ENCODE measurements at places on chromosomes 4 and X.

GRCh38 chr4:183821076-183821853, 83.8 kb upstream of the STOX2 start:
- no peak overlapping the region for H3K27ac ChIP-seq
- H3K27me3 ChIP-seq: peaks cover 3% of the 10 kb centered on the region
- no peaks in the 10 kb centered on the region for H3K4me1 ChIP-seq
- no peak overlapping the region for H3K4me3 ChIP-seq
- H3K36me3 ChIP-seq: no peaks in the 10 kb centered on the region

- no peak for DNase-seq
- no peak overlapping the region for H3K27ac ChIP-seq
- no peaks in the 10 kb centered on the region for H3K36me3 ChIP-seq
- H3K4me3 ChIP-seq: no peak overlapping the region
These were observed 131.2 kb downstream of the ZNF518B start for GRCh38 chr4:10326075-10326474.

DNA sequence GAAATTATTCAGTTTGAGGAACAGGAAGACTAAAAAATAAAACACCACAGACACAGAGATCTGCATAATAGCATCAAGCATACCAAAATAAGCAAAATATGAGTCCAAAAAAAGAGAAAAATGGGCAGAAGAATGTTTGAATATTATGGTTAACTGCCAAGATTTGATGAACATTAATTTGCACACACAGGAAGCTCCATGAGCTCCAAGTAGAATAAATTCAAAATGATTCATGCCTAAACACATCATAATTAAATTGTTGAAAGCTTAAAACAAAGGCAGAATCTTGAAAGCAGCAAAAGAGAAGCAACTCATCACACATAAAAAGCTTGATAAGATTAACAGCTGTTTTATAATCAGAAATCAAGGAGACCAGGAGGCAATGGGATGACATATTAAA, 156.6 kb upstream of the ARSJ start:
- H3K4me3 ChIP-seq: no peak overlapping the region
- DNase-seq: no peak
- no peak overlapping the region for H3K27ac ChIP-seq
- H3K36me3 ChIP-seq: no peaks in the 10 kb centered on the region

DNA sequence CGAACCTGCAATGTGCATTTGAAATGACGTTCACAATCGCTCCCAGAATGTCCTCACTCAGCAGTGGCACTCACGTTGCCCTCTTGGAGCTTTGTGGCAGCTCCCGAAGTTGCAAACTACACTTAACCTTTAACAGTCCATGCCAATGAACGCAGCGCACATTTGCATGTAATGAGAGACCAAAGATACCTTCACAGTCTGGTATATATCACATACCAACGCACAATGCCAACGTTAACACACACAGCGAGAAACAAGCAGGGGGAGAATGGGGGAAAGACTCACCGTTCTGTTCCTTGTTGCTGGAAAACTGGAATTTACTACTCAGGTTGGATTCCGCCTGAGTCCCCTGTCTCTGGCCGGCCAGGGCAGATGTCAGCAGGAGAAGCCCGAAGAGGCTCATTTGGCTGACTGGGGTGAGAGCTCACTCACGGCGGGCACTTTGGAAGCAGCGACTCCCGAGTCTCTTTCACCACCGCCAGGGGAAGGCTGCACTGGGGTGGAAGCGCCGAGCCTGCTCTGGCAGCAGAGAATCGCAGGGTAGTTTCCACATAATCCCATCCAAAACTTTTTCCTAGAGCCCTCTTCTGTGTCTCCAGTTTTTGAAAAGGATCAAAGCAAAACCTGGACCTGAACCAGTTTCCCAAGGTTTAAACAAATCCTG, 966 bp downstream of the PDGFC start:
- peak overlapping the region; percentile 69 for H3K4me3 ChIP-seq
- no peak for DNase-seq
- H3K4me1 ChIP-seq: peaks cover 21% of the 10 kb centered on the region

GRCh38 chr4:169438057-169438480, 167.3 kb upstream of the SH3RF1 start:
- no peak overlapping the region for H3K27ac ChIP-seq
- DNase-seq: no peak
- peaks cover 1% of the 10 kb centered on the region for H3K27me3 ChIP-seq
- peaks cover 11% of the 10 kb centered on the region for H3K36me3 ChIP-seq
- no peak overlapping the region for H3K4me3 ChIP-seq

GRCh38 chr4:129950217-129950616, 854.3 kb downstream of the C4orf33 start:
- H3K36me3 ChIP-seq: no peaks in the 10 kb centered on the region
- no peak for DNase-seq
- H3K4me1 ChIP-seq: no peaks in the 10 kb centered on the region
- no peak overlapping the region for H3K4me3 ChIP-seq
- H3K27ac ChIP-seq: no peak overlapping the region

GRCh38 chr4:51859476-51860031, 16.6 kb downstream of the DCUN1D4 start:
- H3K27ac ChIP-seq: no peak overlapping the region
- H3K36me3 ChIP-seq: no peaks in the 10 kb centered on the region
- no peak overlapping the region for H3K4me3 ChIP-seq
- no peaks in the 10 kb centered on the region for H3K27me3 ChIP-seq
- DNase-seq: no peak
- H3K4me1 ChIP-seq: peaks cover 49% of the 10 kb centered on the region

DNA sequence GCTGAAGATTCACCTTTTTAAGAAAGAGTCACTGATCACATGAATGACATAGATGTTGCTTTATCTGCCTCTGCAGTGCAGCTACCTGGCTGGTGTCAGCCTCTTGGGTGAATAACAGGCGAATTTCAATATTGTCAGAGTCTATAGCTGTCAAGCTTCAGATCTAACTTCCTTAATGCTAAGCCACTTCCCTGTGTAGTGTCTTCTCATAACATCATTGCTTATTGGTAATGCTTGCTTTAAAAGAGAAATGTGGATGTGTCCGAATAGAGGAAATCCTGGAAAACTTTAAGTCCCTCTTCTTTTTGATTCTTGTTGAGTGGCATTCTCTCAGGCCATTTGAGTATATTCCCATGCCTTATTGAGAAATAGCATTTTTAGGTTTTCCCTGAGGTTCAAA, 7.3 kb upstream of the IGFBP7 start:
- no peak overlapping the region for H3K4me3 ChIP-seq
- H3K27me3 ChIP-seq: peaks cover 8% of the 10 kb centered on the region
- H3K4me1 ChIP-seq: peaks cover 31% of the 10 kb centered on the region
- no peaks in the 10 kb centered on the region for H3K36me3 ChIP-seq
- no peak for DNase-seq

DNA sequence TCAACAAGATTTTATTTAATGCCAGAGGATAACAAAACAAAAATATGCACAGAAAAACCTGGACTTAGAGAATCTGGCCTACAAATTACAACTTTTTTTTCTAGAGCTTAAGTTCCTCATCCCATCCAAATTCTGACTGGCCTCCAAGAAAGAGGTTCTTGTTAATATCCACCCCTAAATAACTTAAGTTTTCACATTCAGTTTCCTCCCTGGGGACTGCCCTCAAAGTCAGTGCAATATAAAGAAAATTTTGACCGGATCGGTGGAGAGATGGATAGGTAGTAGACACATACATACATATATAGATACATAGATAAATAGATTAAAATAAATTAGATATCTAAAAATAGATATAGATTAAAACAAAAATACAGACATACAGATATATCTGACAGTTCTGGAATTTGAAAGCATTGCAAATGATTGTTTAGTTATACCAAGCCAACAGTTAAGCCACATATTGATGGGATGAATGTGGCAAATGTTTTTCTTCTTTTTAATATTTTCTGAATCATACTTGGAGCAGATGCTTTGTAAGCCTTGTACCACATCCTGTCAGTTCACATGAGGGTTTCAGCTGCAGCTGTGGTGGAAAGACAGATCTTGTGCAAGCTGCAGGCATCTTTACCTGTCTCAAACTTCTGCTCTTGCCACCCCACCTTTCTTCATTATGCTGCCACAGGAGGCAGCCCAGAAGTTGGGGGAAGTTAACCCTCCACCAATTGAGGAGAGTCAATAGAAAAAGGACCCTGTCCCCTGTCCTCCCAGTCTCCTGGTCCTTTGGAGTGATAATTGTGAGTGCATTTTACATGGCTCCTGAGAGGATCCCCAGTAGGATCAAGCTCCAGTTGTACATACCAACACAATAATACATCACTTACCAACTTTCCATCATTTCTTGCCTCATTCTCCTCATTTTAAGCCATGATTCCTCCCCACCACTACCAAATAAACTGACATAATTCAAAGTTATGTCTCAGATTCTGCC, 58.5 kb upstream of the PRDM8 start:
- peak overlapping the region; percentile 5 for H3K4me3 ChIP-seq
- no peak for DNase-seq
- no peaks in the 10 kb centered on the region for H3K36me3 ChIP-seq
- peaks cover 24% of the 10 kb centered on the region for H3K4me1 ChIP-seq
- no peaks in the 10 kb centered on the region for H3K27me3 ChIP-seq

DNA sequence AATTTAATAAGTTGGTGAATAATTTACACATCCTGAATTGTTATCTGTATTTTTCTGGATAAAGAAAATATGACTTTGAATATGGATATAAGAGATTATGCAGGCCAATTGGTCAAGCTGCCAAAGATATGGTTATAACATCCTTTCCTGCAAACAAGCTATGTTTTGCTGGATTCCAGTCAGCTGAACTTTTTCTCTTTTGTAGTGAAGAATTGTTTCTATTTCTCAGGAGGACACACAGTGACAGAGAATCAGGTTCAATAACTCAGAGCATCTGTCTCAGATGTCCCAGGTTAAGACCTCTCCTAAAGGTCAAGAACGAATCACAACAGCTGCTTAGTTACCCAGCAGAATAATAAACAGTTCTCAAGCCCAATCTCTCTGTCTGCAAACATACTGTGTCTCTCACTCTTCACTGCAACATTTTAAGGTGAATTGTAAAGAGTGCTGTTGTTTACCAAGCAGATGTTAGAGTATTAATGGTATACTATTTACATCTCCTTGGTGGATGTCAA, 189.5 kb upstream of the ANKRD50 start:
- no peaks in the 10 kb centered on the region for H3K27me3 ChIP-seq
- no peaks in the 10 kb centered on the region for H3K36me3 ChIP-seq
- H3K4me3 ChIP-seq: no peak overlapping the region
- H3K27ac ChIP-seq: no peak overlapping the region

- H3K4me3 ChIP-seq: no peak overlapping the region
- no peak overlapping the region for H3K27ac ChIP-seq
- DNase-seq: no peak
- H3K4me1 ChIP-seq: peaks cover 39% of the 10 kb centered on the region
These were observed 192.7 kb downstream of the SPRY1 start for GRCh38 chr4:123589301-123589700.

DNA sequence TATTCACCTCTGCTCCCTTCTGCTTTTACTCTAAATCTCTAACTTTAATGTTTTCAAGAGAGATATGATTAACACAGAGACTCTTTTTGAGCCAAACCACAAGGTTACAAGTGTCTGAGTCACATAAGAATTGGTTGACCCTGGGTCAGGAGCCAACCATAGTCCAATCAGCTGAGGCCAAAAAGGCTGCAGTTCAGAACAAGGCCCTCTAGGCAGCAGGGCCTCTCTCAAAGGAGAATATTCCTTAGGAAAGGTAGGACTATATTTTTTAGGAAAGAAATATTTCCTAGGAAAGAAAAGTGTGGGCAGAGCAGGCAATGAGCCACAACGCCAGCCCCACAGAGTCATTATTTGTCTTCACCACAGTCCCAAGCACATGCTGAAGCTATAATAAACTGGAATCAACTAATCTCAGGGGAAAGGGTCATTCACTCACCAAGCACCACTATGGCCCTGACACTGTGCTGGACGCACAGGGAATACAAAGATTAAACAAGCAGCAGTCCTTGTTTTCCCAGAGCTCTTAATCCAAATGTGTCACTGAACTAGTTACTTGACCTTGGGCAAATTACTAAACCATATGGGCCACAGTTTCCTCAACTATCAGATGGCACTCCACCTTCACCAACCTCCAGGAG, 2.2 kb downstream of the ATP8A1 start:
- peak overlapping the region; percentile 96 for H3K4me3 ChIP-seq
- peak overlapping the region; percentile 95 for H3K27ac ChIP-seq
- peaks cover 14% of the 10 kb centered on the region for H3K36me3 ChIP-seq
- H3K27me3 ChIP-seq: no peaks in the 10 kb centered on the region

GRCh38 chr4:30718021-30718542, 2.1 kb upstream of the PCDH7 start:
- H3K4me3 ChIP-seq: peak overlapping the region; percentile 30
- H3K36me3 ChIP-seq: no peaks in the 10 kb centered on the region
- H3K4me1 ChIP-seq: peaks cover 25% of the 10 kb centered on the region

- no peaks in the 10 kb centered on the region for H3K36me3 ChIP-seq
- no peak overlapping the region for H3K4me3 ChIP-seq
- peaks cover 2% of the 10 kb centered on the region for H3K27me3 ChIP-seq
These were observed 147.5 kb upstream of the CASK start for GRCh38 chrX:42070866-42071265.

GRCh38 chr4:107391630-107392028, 328.4 kb downstream of the PAPSS1 start:
- H3K4me3 ChIP-seq: no peak overlapping the region
- no peak overlapping the region for H3K27ac ChIP-seq
- H3K36me3 ChIP-seq: no peaks in the 10 kb centered on the region
- no peaks in the 10 kb centered on the region for H3K4me1 ChIP-seq

GRCh38 chrX:27555514-27555913, 34.6 kb upstream of the DCAF8L2 start:
- H3K27ac ChIP-seq: no peak overlapping the region
- H3K4me1 ChIP-seq: no peaks in the 10 kb centered on the region
- DNase-seq: no peak
- no peaks in the 10 kb centered on the region for H3K27me3 ChIP-seq
- no peak overlapping the region for H3K4me3 ChIP-seq
- no peaks in the 10 kb centered on the region for H3K36me3 ChIP-seq

DNA sequence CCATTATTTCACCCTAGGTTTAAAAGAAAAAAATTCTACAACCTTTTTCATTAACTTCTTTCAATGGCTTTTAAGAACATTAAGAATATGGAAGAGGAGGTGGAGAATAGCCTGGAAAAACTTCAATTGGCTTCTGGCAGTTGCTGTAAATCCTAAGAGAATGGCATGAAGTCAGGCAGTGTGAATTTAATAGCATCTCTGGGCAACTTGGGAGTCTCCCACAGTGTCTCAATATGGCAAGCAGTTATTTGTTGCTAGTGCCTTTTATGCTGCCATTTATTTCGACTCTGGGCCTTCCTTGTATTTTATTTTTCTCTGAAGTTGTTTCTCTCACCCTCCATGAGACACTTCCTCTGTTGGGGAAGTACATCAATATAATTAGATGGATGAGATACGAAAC, 322.1 kb downstream of the CBLL2 start:
- no peaks in the 10 kb centered on the region for H3K27me3 ChIP-seq
- no peak for DNase-seq
- H3K36me3 ChIP-seq: no peaks in the 10 kb centered on the region
- no peak overlapping the region for H3K4me3 ChIP-seq
- H3K27ac ChIP-seq: no peak overlapping the region

GRCh38 chr4:19301527-19301926, 950.2 kb upstream of the SLIT2 start:
- no peak for DNase-seq
- no peak overlapping the region for H3K4me3 ChIP-seq
- no peaks in the 10 kb centered on the region for H3K36me3 ChIP-seq
- H3K27ac ChIP-seq: no peak overlapping the region
- H3K4me1 ChIP-seq: no peaks in the 10 kb centered on the region

- H3K4me1 ChIP-seq: no peaks in the 10 kb centered on the region
- H3K36me3 ChIP-seq: peaks cover 3% of the 10 kb centered on the region
- no peak overlapping the region for H3K4me3 ChIP-seq
- no peak for DNase-seq
- H3K27me3 ChIP-seq: no peaks in the 10 kb centered on the region
These were observed 74.4 kb downstream of the PDLIM5 start for GRCh38 chr4:94525993-94526728.

Measured in immature natural killer cell (primary cell).